ENCODE measurements at places on chromosomes 3 and 15.

- no peak overlapping the region for H3K4me3 ChIP-seq
- no peak overlapping the region for H3K27ac ChIP-seq
- 0 out of 2 replicates have a peak, but pooled peaks cover 3% of the 10 kb centered on the region for H3K36me3 ChIP-seq
- no peaks in the 10 kb centered on the region for H3K27me3 ChIP-seq
These were observed 17.9 kb downstream of the RIOX2 start for GRCh38 chr3:97954228-97954827.

DNA sequence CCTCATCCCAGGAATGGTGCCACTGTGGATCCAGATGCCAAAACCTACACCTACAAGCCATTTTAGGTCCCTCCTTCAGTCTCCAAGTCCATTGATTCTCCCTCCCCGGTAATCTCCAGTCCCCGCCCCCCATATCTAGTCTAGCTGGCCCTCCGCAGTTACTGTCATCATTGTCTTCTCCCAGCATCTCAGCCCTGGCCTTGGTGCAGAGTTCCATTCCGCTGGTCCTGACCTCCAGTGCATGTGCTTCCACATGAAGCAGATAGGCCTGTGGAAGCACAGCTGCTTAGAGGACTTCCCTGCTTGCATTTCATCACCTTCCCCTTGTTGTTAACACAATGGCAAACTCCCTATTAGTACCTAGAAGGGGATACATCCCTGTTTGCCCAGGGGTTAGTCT, 331.8 kb downstream of the LRTM1 start:
- H3K27me3 ChIP-seq, result no peaks in the 10 kb centered on the region
- H3K36me3 ChIP-seq, result no peaks in the 10 kb centered on the region
- no peak for DNase-seq
- no peak overlapping the region for H3K27ac ChIP-seq

DNA sequence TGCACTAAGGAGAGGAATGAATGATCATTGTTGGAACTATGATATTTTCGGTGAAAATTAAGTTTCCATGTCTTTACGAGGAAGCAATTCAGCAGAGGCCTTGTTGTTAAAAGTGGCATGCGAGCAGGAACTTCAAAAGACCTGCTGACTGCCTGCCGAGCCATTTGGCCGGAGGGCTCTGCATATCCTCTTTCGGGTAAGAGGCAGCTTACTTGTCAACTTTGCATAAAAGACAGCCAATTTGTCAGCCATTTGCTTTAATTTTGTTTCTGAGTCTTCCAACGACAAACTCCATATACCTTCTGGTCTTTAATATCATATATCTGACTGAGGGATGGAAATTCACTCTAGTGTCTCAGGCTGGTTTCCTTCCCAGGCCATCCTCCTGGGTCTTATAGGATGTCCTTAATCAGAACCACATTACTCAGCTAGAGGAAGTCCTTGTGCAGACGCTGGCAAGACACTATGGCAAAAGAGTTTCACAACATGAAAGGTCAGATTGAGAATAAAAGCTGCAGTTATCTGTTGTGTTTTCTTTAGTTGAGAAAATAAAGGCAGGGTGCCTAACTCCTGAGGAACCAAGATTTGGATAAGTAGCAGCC, 128.7 kb upstream of the WNT5A start:
- peak overlapping the region; percentile 32 for H3K4me3 ChIP-seq
- H3K4me1 ChIP-seq, result peaks cover 39% of the 10 kb centered on the region
- H3K27me3 ChIP-seq, result no peaks in the 10 kb centered on the region
- H3K36me3 ChIP-seq, result no peaks in the 10 kb centered on the region

DNA sequence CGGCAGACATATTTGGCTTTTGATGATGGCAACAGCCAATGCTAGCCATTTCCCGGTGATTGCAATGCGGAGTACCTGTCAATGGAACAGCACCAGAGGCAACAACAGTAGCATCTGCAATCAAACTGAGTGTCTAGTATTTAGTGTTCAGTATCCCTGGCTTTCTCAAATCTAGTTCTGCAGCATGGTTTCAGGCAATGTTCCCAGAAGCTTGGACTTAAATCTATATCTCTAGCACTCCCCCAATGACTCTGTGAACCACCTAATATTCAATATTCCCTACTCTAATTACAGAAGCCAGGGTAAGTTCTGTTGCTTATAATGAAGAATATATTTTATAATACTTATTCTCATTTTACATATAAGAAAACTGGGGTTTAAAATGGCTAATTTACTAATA, 48.2 kb downstream of the TBL1XR1 start:
- no peak overlapping the region for H3K4me3 ChIP-seq
- no peak overlapping the region for H3K27ac ChIP-seq
- peaks cover 71% of the 10 kb centered on the region for H3K4me1 ChIP-seq
- no peak for DNase-seq
- no peaks in the 10 kb centered on the region for H3K36me3 ChIP-seq
- no peaks in the 10 kb centered on the region for H3K27me3 ChIP-seq

DNA sequence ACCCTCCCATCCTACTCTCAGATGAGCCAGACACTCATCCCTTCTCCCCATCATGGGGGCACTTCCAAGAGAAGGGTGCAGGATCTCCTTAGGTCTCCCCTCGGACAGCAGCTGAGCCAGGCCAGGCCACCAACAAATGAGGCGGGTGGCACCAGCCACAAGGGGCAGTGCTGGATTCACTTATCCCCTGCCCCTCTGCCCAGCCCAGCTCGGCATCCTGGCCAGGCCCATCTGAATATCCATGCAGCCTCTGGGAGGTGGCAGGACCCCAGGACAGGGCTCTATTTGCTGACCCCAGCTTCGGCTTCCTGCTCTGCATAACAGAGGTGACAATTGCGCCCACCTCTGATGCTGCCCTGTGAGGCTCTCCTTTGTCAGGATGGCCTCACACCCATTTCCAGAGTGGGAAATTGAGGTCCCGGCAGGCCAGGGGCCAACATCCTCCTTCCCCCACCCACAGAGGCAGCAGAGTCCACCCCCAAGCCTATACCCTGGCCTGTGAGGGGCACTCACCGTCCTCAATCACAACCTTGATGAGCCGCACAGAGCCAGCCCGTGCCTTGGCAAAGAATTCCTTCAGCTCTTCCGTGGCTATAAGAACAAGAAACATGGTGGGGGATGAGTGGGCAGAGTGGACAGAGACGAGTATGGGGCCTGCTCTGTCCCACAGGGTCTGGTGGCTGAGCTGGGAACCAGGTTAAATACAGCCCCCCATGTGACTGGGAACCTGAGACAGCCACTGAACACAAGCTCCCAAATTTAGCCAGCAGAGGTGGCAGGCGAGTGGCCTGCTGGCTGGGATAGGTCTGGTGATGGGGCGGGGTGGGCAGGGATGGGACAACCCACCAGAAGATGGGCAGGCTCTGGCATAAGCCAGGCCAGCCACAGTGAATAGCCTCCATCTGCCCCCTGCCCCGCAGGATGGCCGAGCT, 4.2 kb downstream of the TWF2 start:
- DNase-seq, result no peak
- H3K4me1 ChIP-seq, result peaks cover 25% of the 10 kb centered on the region
- H3K27me3 ChIP-seq, result no peaks in the 10 kb centered on the region
- no peak overlapping the region for H3K4me3 ChIP-seq
- H3K36me3 ChIP-seq, result peaks cover 3% of the 10 kb centered on the region

DNA sequence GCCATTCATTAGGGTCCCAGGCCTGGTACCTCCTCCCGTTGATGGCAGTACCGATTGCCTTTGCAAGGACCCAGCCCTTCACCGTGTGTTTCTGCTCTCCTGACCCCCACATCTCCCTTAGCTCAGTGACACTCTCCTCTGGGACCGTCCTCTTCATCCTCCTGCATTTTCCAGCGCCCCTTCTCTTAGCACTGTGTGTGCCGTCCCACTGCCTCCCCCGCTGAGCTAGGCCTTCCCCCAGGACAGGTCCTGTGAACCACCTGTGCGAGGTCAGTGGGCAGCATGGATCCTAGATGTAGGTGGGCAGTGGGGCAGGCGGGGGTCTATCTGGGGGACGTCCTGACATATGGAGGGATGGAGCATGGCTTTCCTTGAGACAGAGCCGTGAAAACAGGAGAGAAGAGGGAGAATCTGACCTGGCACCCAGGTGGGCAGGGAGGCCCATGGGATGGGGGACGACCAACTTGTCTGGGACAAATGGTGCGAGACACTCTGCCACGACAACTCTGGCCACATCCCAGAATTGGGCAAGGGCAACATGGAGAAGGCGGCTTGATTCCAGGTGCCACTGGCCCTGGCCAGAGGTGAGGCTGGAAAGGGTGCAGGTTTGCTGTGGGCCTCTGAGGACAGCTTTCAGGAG, 87.7 kb upstream of the ALDH1L1 start:
- H3K4me1 ChIP-seq, result peaks cover 30% of the 10 kb centered on the region
- peak overlapping the region; percentile 68 for H3K4me3 ChIP-seq
- peak overlapping the region; percentile 92 for H3K27ac ChIP-seq
- peaks cover 6% of the 10 kb centered on the region for H3K27me3 ChIP-seq
- no peaks in the 10 kb centered on the region for H3K36me3 ChIP-seq

- no peaks in the 10 kb centered on the region for H3K27me3 ChIP-seq
- no peak for DNase-seq
- H3K36me3 ChIP-seq, result no peaks in the 10 kb centered on the region
- no peak overlapping the region for H3K27ac ChIP-seq
- H3K4me3 ChIP-seq, result no peak overlapping the region
These were observed 1.6 kb upstream of the P2RY13 start for GRCh38 chr3:151330899-151331298.

GRCh38 chr3:142117056-142117851, 32.1 kb downstream of the TFDP2 start:
- peak overlapping the region; percentile 43 for H3K27ac ChIP-seq
- no peak for DNase-seq
- H3K27me3 ChIP-seq, result no peaks in the 10 kb centered on the region
- H3K4me3 ChIP-seq, result no peak overlapping the region
- H3K4me1 ChIP-seq, result peaks cover 8% of the 10 kb centered on the region
- H3K36me3 ChIP-seq, result no peaks in the 10 kb centered on the region

DNA sequence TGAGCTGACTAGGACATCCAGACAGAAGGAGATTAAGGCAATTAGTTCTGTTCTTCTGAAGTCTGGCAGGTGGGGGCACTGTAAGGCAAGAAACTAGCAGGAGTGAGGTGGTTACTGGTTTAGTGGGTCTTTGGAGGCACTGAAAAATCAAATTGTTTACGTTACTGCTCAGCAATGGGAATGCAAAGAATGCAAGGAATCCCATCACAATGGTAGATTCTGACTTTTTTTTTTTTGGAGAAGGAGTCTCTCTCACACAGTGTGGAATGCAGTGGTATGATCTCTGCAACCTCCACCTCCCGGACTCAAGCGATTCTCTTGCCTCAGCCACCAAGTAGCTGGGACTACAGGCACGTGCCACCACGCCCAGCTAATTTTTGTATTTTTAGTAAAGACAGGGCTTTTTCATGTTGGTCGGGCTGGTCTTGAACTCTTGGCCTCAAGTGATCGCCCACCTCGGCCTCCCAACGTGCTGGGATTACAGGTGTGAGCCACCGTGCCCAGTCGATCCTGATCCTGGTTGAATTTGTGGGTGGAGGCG, 16.4 kb downstream of the FAM107A start:
- peak; percentile 98 for DNase-seq
- no peak overlapping the region for H3K4me3 ChIP-seq
- no peaks in the 10 kb centered on the region for H3K36me3 ChIP-seq

DNA sequence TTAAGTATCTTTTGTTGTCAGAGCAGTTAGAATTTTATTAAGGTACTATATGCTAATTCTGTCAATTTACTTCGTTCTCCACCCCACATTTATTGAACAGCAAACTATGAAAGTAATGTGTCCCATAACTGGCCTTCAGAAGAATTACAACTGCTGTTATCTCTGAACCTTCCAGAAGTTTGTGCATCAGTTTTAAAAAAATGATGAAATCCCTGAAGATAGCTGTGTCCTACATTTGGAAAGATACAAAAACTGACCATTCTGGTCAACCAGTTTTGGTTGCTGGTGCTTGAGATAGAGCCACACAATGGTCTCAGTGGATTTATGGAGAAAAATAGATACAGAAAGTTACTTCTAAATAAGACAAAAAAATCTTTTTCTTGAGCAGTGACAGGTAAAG, 5.9 kb downstream of the UBE2Q2 start:
- H3K27ac ChIP-seq, result no peak overlapping the region
- H3K4me1 ChIP-seq, result peaks cover 42% of the 10 kb centered on the region
- DNase-seq, result no peak
- H3K27me3 ChIP-seq, result no peaks in the 10 kb centered on the region

DNA sequence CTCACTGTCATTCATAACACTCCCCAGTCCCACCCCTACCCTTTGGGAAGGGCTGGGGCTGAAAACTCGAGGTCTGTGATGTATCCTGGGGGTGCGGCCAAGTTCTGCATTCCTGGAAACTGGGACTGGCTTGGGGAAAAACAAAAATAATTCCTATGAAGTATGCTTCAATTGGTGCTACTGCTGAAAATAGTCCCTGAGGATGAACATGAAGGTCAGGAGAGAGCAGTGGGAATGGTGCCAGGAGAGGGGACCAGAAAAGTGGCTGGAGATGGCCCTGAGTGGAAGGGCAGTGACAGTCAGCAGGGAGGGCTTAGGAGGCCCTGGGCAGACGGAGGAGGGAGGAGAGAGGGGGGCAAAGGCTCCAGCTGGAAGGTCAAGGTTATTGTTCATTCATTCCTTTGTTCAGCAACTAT, 4.8 kb upstream of the ISLR start:
- H3K36me3 ChIP-seq, result no peaks in the 10 kb centered on the region
- no peak overlapping the region for H3K4me3 ChIP-seq
- no peak for DNase-seq
- no peaks in the 10 kb centered on the region for H3K27me3 ChIP-seq

DNA sequence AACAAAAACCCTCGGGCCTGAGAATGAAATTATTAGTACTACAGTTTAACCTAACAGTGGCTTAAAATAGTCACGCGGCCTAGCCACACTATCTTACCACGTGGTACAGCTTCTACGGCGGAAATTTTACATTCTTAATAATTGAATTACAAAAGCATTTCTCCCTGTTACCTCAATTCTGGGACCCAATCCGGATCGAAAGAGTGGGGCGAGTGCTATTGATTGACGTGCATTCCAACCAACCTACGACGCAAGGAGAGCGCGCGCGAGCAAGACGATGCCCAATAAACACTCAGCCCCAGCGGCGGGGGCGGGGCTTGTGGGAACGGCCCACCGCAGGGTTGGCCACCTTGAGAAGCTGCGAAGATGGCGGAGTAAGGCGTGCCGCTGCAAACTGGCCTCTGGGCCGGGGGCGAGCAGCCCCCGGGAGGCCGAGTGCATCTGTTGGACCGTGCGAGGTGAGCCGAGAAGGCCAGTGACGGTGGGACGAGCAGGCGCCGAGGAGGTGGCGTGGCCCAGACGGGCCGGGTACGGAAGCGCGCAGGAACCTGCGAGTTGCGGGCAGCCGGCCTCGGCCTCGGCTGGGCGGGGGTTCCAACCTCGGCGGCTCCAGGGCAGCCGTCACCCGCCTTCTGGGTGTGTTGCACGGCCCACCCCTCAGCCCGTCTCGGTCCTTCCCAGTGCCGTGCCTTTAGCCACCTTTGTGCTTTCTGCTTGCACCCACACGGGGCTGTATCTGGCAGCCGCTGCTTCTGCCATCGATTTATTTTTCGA, 48.6 kb downstream of the OIP5 start:
- H3K4me3 ChIP-seq, result peak overlapping the region; percentile 80
- DNase-seq, result peak; percentile 99
- no peaks in the 10 kb centered on the region for H3K27me3 ChIP-seq
- H3K4me1 ChIP-seq, result peaks cover 9% of the 10 kb centered on the region

- no peaks in the 10 kb centered on the region for H3K4me1 ChIP-seq
- no peak overlapping the region for H3K27ac ChIP-seq
- DNase-seq, result no peak
- no peaks in the 10 kb centered on the region for H3K27me3 ChIP-seq
- no peak overlapping the region for H3K4me3 ChIP-seq
These were observed 40.8 kb downstream of the CRYBG3 start for GRCh38 chr3:97862582-97862981.

- no peak for DNase-seq
- H3K27ac ChIP-seq, result no peak overlapping the region
- H3K4me3 ChIP-seq, result no peak overlapping the region
- no peaks in the 10 kb centered on the region for H3K27me3 ChIP-seq
- no peaks in the 10 kb centered on the region for H3K4me1 ChIP-seq
These were observed 45.3 kb upstream of the EIF5A2 start for GRCh38 chr3:170953736-170954135.

Measured in GM23338 (cell line).